Effector memory CD4-positive, alpha-beta T cell (primary cell): ENCODE measurements at places on chromosomes 3 and 15.

DNA sequence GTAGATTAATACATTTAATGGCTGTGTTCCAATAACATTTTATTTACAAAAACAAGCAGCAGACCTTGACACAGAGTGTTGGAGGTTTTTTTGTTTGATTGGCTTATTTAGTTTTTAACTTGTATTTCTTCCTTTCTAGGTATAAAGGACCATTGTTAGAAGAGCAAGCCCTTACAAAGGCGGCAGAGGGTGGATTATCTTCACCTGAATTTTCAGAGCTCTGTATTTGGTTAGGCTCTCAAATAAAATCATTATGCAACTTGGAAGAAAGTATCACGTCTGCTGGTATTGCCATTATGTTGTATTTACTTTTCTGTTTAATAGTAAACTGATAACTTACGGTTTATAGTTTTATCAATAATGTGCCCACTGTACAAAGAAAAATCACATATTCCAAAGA lies 10.0 kb downstream of the FAM98B start:
- DNase-seq = no peak

DNA sequence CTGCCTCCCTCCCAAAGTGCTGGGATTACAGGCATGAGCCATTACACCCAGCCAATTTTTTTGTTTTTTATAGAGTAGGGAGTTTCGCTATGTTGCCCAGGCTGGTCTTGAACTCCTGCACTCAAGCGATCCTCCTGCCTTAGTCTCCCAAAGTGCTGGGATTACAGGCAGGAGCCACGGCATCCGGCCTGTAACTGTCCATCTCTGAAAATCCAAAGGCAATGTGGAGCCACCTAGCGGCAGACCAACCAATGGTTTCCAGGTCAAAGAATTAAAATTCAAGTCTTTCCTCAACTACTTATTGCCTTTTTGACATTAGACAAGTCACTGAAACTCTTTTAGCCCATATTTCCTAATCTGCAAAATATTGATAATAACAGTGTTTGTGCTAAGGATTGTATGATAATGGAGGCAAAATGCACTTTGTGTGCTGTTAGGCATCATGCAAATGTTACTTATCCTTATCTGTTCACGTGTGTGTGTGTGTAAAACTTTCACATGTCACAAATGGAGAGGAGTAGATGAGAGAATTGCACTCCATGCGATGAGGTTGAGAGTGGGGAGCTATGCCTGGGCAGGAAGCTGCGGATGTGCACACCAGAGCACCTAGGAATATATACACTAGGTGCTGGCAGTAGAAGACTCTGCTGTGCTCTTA lies 48.7 kb downstream of the COL8A1 start:
- DNase-seq = no peak

DNA sequence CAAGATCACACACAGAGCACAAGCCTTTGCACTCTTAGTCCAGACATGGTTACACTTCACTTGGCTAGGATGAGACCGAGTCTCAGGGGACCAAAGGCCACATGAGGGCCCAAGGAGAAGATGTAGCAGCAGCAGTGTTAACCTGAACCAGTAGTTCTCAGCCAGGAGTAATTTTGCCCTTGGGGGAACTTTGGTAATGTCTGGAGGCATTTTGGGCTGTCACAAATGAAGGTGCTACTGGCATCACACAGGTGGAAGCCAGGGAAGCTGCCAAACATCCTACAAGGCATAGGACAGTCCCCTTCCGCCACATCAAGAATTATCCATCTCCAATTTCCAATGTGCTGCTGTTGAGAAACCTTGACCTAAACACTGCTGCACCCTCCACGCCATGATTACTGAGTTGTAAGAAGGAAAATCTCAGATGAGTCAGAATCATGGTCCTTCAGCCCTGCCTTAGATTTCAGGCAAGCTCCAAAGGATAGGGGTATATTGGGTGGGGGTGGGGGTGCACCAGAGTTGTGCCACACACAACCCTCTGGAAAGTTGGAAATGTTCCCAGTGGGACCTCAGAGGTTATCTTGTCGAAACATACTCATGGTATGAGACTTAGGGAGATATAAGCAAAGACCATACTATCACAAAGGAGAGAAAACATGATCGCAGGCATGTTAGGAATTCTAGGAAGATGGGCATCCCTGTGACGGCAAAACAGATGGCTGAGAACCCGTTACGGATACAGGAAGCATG lies 36.2 kb downstream of the SEMA5B start:
- DNase-seq = no peak

- DNase-seq = no peak
Observed at GRCh38 chr3:185402561-185402960, 39.6 kb downstream of the MAP3K13 start.

GRCh38 chr3:78013653-78014052 lies 973.8 kb downstream of the ROBO2 start:
- no peak for DNase-seq

DNA sequence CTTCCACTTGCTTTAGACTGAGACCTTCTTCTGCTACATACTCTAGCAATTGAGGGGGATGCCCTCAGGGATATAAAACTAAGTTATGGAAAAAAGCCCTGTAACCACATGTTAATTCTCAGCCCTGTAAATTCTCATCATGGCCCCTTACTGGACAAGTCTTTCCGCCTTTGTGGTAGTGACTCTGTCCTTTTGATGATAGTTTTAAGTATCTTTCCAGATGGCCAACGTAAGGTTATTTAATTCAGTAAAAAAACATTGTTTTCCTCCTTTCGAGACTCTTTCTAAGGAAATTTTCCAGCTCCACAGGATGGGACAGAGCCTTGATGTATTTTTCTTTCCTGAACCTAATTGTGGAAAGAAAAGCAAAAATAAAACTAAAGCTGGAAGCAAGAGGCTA lies 25.3 kb upstream of the TM4SF4 start:
- DNase-seq = no peak

DNA sequence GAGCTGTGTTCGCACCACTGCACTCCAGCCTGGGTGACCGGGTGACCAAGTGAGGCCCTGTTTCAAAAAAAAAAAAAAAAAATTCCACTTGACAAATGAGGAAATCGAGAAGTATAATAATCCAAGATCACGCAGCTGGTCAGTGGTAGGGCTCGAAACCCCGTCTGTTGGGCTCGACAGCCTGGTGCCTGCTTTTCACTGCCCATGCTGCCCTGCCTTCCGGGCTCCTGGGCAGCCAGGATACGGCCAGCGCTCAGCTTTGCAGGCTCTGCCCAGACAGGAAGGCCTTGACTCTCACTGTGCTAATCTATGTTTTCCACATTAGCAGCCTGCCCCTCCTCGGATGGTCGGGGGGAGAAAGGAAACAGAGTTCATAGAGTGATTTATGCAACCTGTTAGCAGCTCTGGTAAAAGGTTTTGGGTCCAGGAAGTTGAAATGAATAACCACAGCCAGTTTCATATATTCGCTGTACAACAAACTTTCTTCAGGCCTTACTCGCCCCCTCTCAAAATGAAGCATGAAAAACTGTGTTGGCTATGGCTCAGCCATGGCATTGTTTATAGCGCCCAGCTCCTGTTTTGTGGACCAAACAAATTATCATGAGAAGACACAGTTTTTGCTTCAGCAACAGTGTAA lies 108.8 kb downstream of the XXYLT1 start:
- DNase-seq = no peak

GRCh38 chr15:100565591-100565990 lies 36.4 kb downstream of the LINS1 start:
- DNase-seq = no peak

- no peak for DNase-seq
Observed at GRCh38 chr15:99976811-99977271, 243.6 kb upstream of the LYSMD4 start.

DNA sequence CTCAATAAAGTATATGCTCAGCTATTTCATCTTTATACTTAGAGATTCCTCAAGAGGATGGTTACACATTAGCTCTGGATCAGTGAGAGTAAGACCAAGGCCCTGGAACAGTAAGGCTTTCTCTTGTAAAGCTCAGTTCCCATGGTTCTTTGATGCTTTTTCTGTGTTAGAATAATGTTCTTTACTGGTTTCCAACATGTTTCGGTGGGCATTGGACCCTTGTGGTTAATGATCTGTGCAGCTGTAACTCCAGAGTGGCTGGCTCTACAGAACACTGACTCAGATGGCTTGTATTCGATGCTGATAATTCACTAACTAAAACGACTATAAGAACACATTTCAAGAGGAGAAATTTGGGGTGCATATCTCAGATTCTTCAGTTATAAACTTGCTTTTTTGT lies 114.7 kb downstream of the AKAP13 start:
- DNase-seq = no peak

DNA sequence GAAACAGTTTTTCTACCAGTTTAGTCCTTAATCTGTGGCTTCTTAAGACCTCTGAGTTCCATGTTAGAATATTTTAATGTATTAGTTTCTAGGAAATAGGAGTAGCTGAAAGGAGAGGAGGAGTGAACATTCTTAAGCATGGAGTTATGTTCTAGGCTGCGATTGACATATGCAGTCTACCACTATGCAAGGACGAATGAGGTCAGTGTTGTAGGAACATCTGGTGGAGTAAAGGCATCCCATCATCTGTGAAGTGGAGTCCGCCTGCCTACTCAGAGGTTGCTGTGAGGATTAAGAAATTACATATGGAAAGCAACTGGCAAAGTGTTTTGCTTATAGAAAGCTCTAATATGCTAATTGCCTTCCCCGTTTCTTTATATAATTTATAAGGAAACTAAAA lies 45.1 kb downstream of the SNAPC5 start:
- DNase-seq = no peak

DNA sequence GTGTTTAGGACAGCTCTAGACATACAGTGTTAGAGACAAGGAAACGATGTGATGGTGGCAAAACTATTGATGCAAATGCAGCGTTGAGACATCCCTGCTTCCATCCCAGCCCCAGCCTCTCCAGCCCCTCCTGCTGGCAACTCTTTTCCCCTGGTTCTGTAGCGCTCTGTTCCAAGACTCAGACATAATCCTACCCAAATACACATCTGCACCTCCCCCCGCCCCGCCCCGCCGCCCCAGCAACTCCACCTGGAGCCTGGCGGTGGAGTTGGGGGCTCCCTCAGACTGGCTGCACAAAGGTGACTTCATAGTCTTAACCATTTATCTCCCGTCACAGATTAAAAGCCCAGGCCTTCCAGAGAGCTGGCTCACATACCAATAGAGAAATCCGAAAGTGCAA lies 7.2 kb upstream of the SEC22A start:
- no peak for DNase-seq

- DNase-seq = no peak
Observed at GRCh38 chr15:94777037-94777436, 545.7 kb downstream of the MCTP2 start.

DNA sequence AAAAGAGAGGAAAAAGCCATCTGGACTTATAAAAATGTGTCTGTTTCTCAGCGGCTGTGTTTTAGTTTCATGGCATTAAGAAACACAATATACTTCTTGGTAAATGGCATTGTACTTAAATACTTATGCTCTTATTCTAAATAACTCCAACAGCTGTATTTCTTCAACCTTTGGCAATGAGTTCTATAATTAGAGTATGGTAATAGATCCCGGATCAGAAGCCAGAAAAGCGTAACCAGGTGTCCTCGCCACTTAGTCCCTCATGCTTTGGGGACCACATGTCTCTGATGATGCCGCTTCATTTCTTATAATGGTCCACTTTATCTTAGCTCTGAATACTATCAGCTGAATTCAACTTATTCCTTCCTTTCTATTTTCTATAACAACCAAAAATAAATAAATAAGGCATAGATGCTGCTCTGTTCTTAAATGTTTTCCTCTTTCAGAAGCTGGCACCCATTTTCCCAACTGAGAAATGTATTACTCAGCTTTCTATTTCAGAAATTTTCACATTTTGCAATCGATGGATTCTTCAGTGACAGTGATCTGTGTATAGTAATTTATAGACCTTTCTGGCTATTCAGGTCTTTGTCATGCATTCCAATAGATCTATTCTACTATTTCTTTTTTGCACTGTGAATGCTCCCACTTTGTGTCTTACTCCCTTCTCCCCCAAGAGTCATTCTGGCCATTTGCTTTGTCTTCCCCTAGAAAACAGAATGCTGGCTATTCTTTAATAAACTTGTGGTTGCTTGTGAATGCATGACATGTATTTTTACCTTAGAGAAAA lies 87.6 kb upstream of the KBTBD8 start:
- DNase-seq = no peak

- no peak for DNase-seq
Observed at GRCh38 chr3:143700431-143700975, 147.8 kb downstream of the SLC9A9 start.

DNA sequence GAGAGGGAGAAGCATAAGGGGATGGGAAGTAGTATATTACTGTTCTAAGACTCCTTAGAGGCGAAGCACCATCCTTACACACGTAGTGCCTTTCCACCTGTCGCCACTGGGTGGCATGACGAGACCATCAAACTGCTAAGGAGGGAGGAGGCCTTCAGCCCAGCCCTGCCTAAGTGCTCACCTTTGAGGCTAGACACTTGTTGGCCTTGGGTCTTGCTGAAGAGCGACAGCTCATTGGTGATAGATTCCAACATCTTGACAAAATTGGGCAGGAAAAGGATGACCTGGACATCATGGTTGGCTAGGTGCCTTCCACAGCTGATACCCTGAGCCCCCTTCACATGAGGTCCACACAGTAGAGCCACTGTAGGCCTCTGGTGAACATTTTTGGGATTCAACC lies 19.6 kb downstream of the CLK3 start:
- peak; percentile 56 for DNase-seq

DNA sequence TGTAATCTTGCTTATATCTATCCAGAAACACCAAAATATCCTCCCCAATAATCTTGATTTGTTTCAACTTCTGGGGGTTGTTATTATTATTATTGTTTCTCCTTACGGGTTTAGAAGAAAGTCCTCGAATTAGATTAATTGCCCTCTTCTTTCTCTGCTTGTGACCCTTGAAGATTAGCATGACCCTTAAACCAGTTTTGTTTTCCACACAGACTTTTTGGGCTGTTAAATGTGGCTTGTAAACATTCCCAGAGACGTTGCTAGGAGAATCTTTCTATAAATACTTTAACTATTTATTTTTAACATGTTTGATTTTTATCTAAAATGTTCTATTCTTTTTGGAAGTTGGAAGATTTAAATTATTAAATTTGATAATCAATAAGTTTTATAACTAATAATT lies 4.3 kb upstream of the SUCNR1 start:
- DNase-seq = no peak

DNA sequence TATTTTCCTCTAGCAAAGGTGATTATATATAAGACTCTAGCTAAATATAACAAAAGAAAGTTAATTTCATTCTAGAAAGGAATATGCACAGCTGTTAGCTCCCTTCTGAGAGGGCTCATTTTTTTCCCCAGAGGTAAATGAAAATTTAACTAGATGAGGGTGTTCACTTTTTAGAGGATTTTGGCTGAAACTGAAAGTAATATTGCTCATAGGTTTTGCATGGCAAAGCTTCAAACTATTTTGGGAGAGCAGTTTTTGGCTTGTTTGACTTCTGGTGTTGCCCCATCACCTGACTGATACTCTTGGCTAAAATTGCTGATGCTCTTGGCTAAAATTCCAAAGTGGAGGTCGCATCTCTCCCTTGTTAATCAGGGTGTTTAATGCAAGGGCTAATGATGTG lies 311.9 kb downstream of the EDEM1 start:
- DNase-seq = no peak
